Large intestine (tissue), 12 donors: ENCODE measurements at places on chromosomes 11 and 22.

DNA sequence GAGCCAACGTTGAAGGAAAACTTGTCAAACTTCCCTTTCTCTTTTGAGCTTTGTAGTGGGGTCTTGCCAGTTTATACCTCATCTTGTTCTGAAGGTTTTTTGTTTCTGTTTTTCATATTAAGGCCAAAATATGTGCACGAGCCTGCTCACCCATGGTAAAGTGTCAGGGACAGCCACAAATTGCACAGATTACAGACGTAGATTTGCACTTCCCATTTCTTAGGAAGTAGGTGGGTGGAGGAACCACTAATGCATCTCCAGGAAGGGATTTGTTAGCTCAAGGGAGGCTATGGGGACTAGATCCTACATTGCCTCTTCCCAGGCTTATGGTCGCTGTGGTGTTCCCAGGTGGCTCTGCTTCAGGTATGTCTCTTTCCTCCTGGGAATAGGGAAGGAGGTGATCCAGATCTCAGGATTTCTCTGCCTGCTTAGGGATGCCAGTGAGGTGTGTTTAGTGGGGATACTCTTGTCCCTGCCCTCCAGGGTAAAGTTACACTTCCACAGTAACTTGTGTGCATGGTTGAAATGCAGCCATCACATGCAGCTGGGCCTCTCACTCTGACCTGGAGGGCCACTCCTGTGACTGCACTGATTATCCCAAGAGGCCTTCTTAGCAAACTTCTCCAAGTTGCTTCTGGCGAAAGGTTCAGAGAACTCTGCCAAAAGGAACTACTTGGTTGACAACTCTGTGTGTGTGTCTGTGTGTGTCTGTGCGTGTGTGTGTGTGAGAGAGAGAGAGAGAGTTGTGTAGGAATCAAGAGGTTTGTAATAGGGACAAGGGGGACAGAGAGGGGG lies 9.8 kb downstream of the PPFIBP2 start:
- peak; percentile 83 for DNase-seq
- H3K27ac ChIP-seq: peak overlapping the region; percentile 60
- H3K4me3 ChIP-seq: no peak overlapping the region
- peaks cover 18% of the 10 kb centered on the region for H3K4me1 ChIP-seq
- H3K36me3 ChIP-seq: no peaks in the 10 kb centered on the region
- no peaks in the 10 kb centered on the region for H3K27me3 ChIP-seq

- H3K36me3 ChIP-seq: peaks cover 2% of the 10 kb centered on the region
- H3K27me3 ChIP-seq: no peaks in the 10 kb centered on the region
- H3K4me3 ChIP-seq: peak overlapping the region; percentile 41
- peak; percentile 79 for DNase-seq
- H3K27ac ChIP-seq: peak overlapping the region; percentile 98
Observed at GRCh38 chr11:65381716-65382032, 772 bp downstream of the SLC25A45 start.

DNA sequence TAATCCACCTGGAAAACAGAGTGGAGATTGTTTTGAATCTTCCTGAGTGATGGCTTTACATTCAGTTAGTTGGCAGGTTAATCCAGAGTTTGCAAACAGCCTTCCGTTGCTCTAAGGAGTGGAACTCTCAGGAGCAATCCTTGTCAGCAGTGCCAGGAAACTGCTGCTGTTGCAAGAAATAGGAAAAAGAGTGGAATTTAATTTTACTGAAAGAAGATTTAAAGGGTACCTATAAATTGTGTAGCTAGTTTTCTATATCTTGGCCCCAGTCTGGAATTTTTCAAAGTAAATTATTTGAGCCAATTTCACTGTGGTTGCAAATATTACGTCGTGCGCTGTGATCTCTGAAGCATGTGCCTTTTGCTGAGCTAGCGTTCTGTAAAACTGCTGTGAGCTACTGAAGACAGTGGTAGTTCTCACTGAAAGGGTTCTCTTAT lies 55.5 kb upstream of the SLC5A12 start:
- H3K4me1 ChIP-seq: no peaks in the 10 kb centered on the region
- no peak overlapping the region for H3K4me3 ChIP-seq
- no peaks in the 10 kb centered on the region for H3K27me3 ChIP-seq
- H3K27ac ChIP-seq: no peak overlapping the region

DNA sequence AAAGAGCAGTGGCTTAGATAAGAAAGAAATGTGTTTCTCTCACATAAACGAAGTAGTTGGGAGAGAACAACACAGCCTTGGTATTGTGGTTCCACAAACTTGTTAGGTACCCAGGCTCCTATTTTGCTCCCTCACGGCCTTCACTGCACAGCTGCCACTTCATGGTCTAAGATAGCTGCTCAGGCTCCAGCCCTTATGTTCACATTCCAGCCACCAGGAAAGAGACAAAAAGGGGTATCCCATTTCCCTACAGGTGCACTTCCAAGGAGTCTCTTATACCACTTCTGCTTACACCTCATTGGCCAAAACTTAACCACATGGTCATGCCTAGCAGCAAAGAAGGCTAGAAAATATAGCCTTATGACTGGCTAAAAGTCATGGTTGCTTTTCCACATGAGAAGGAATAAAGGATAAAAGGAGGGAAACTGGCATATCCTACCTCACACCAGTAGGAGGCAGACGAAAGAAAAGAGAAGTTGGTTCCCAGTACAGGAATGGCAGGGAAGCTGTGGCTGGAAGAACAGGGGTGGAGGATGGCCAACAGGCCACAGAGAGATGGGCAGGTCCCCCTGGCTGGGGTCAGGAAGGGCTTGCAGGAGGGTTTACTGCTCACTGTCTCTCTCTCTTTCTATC lies 5.4 kb upstream of the HDHD5 start:
- H3K36me3 ChIP-seq: no peaks in the 10 kb centered on the region
- no peak overlapping the region for H3K27ac ChIP-seq
- DNase-seq: no peak
- H3K4me3 ChIP-seq: no peak overlapping the region

- H3K4me3 ChIP-seq: no peak overlapping the region
- H3K27me3 ChIP-seq: peaks cover 41% of the 10 kb centered on the region
- no peak overlapping the region for H3K27ac ChIP-seq
- H3K36me3 ChIP-seq: no peaks in the 10 kb centered on the region
- no peaks in the 10 kb centered on the region for H3K4me1 ChIP-seq
- DNase-seq: no peak
Observed at GRCh38 chr11:64034411-64034811, 1.3 kb upstream of the FLRT1 start.

DNA sequence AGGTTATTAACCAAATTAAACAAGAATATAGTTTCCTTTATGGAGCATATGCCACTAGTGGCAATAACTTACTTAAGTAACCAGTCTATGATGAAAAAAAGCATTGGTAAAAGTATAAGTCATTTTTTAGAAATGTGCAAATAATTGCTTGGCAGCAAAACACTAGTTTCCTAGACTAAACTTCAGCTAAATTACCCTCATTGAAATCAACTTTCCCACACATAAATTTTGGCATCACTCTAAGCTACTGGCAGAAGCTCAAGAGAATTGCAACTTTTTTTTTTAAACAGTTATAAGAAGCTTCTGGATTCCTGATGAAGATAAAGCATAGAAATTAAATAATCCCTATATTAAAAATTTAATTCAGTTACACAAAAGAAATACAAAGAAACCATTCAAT lies 12.5 kb downstream of the CCDC34 start:
- H3K4me3 ChIP-seq: no peak overlapping the region
- no peak overlapping the region for H3K27ac ChIP-seq
- DNase-seq: no peak
- no peaks in the 10 kb centered on the region for H3K27me3 ChIP-seq
- H3K4me1 ChIP-seq: peaks cover 6% of the 10 kb centered on the region

GRCh38 chr22:36586271-36586670 lies 57.3 kb upstream of the EIF3D start:
- no peak for DNase-seq
- H3K4me1 ChIP-seq: no peaks in the 10 kb centered on the region
- no peak overlapping the region for H3K4me3 ChIP-seq
- no peaks in the 10 kb centered on the region for H3K36me3 ChIP-seq

- no peak for DNase-seq
- H3K27ac ChIP-seq: no peak overlapping the region
Observed at GRCh38 chr11:116642481-116642880, 130.3 kb downstream of the BUD13 start.

GRCh38 chr11:15932417-15932816 lies 423.9 kb downstream of the SOX6 start:
- H3K4me1 ChIP-seq: no peaks in the 10 kb centered on the region
- no peaks in the 10 kb centered on the region for H3K36me3 ChIP-seq
- no peak overlapping the region for H3K27ac ChIP-seq

- no peak overlapping the region for H3K27ac ChIP-seq
- peaks cover 46% of the 10 kb centered on the region for H3K4me1 ChIP-seq
- no peaks in the 10 kb centered on the region for H3K27me3 ChIP-seq
- H3K4me3 ChIP-seq: no peak overlapping the region
- no peak for DNase-seq
Observed at GRCh38 chr11:61761440-61762222, 9.2 kb downstream of the MYRF start.

DNA sequence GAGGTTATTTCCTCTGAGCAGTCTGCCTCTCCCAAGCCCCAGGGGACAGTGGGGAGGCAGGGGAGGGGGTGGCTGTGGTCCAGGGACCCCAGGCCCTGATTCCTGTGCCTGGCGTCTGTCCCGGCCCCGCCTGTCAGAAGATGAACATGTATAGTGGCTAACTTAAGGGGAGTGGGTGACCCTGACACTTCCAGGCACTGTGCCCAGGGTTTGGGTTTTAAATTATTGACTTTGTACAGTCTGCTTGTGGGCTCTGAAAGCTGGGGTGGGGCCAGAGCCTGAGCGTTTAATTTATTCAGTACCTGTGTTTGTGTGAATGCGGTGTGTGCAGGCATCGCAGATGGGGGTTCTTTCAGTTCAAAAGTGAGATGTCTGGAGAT lies 3.1 kb downstream of the PIM3 start:
- no peak overlapping the region for H3K27ac ChIP-seq
- no peak for DNase-seq
- H3K27me3 ChIP-seq: no peaks in the 10 kb centered on the region
- peaks cover 35% of the 10 kb centered on the region for H3K36me3 ChIP-seq
- H3K4me1 ChIP-seq: peaks cover 47% of the 10 kb centered on the region

DNA sequence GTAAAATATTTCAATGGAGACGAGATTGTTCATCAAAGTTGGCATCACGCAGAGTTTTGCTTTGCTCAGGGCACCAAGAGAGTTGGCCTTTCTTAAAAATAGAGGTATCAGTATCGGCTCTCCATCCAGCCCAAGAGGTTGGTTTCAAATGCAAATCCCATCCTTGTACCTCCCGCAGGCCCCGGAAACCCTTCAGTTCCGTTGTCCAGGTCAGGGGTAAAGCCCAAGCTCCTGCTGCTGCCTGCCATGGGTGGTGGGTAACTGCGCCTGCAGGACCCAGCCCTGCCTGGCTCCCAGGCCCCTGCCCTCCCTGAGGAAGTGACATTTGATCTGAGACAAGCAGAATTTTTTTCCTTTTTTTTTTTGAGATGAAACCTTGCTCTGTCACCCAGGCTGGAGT lies 49.3 kb upstream of the RTL6 start:
- H3K27ac ChIP-seq: no peak overlapping the region
- no peaks in the 10 kb centered on the region for H3K27me3 ChIP-seq
- no peaks in the 10 kb centered on the region for H3K4me1 ChIP-seq
- no peak overlapping the region for H3K4me3 ChIP-seq
- DNase-seq: no peak
- H3K36me3 ChIP-seq: no peaks in the 10 kb centered on the region

GRCh38 chr11:10514202-10514601 lies 26.8 kb downstream of the RNF141 start:
- no peak overlapping the region for H3K27ac ChIP-seq
- H3K36me3 ChIP-seq: peaks cover 9% of the 10 kb centered on the region
- no peak overlapping the region for H3K4me3 ChIP-seq
- no peak for DNase-seq

- H3K36me3 ChIP-seq: no peaks in the 10 kb centered on the region
- no peaks in the 10 kb centered on the region for H3K4me1 ChIP-seq
- H3K4me3 ChIP-seq: no peak overlapping the region
- peaks cover 2% of the 10 kb centered on the region for H3K27me3 ChIP-seq
- no peak overlapping the region for H3K27ac ChIP-seq
Observed at GRCh38 chr22:28674121-28674563, 5.5 kb downstream of the TTC28 start.

DNA sequence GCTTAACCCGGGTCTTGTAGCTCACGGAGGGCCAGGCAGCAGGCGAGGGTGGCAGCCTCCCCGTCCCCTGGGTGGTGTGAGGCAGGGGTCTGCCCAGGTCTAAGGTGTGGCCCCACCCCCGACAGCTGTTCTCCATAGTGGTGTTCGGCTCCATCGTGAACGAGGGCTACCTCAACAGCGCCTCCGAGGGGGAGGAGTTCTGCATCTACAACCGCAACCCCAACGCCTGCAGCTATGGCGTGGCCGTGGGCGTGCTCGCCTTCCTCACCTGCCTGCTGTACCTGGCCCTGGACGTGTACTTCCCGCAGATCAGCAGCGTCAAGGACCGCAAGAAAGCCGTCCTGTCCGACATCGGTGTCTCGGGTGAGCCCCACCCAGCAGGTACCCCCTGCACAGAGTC lies 24.4 kb downstream of the SYNGR1 start:
- H3K27me3 ChIP-seq: no peaks in the 10 kb centered on the region
- no peaks in the 10 kb centered on the region for H3K4me1 ChIP-seq
- no peaks in the 10 kb centered on the region for H3K36me3 ChIP-seq
- no peak overlapping the region for H3K27ac ChIP-seq

DNA sequence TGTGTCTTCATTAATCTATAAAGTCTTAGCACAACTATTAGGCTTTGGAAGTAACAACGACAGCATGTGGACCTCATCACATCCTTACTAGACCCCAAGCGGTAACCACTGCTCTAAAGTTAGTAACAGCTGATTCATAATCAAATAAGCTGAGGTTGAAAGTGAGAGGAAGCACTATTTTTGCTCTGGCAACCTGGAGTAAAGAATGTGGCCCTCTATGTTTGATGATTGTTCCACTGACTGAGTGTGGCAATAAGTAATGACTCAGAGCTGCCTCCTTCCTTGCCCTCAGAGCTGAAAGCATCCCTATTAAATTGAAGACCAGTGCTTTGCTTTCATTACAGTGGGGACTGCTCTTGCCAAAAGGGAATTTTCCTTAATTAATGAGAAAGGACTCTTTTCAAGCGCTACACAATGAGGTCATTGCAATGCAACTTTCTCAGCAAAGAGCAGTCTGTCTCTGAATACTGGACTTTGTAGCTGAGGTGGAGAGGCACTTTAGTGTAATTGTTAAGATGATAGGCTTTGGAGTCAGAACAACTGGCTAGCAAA lies 906.1 kb upstream of the RAG2 start:
- peaks cover 24% of the 10 kb centered on the region for H3K4me1 ChIP-seq
- H3K27ac ChIP-seq: peak overlapping the region; percentile 89
- H3K27me3 ChIP-seq: no peaks in the 10 kb centered on the region

GRCh38 chr11:1340111-1340510 lies 30.7 kb upstream of the TOLLIP start:
- peaks cover 10% of the 10 kb centered on the region for H3K4me1 ChIP-seq
- DNase-seq: no peak
- H3K27me3 ChIP-seq: peaks cover 11% of the 10 kb centered on the region
- H3K27ac ChIP-seq: no peak overlapping the region
- H3K36me3 ChIP-seq: no peaks in the 10 kb centered on the region

GRCh38 chr22:21568347-21569075 lies 997 bp downstream of the UBE2L3 start:
- peaks cover 36% of the 10 kb centered on the region for H3K4me1 ChIP-seq
- peak; percentile 9 for DNase-seq
- no peaks in the 10 kb centered on the region for H3K27me3 ChIP-seq
- peak overlapping the region; percentile 89 for H3K27ac ChIP-seq
- no peaks in the 10 kb centered on the region for H3K36me3 ChIP-seq

- no peaks in the 10 kb centered on the region for H3K36me3 ChIP-seq
- no peaks in the 10 kb centered on the region for H3K27me3 ChIP-seq
- no peaks in the 10 kb centered on the region for H3K4me1 ChIP-seq
- no peak for DNase-seq
- no peak overlapping the region for H3K27ac ChIP-seq
Observed at GRCh38 chr22:43882122-43882767, 9.6 kb downstream of the PNPLA5 start.
